ENCODE measurements at places on chromosomes 11 and 22. TPM values are rescaled to one million over a fixed set of nuclear protein-coding genes. Genes with fewer than 3 reads are reported as not detected.

MS4A5 gene
- total RNA-seq, result not detected

MAJIN gene
- total RNA-seq, result 0.33 TPM

PATE2 gene
- total RNA-seq, result not detected

ZNF215 gene
- 0.53 TPM for total RNA-seq

IL17REL gene
- total RNA-seq, result not detected

- H3K4me1 ChIP-seq, result no peaks in the 10 kb centered on the region
- no peaks in the 10 kb centered on the region for H3K36me3 ChIP-seq
- no peak overlapping the region for H3K27ac ChIP-seq
- no peak overlapping the region for H3K4me3 ChIP-seq
- H3K27me3 ChIP-seq, result peaks cover 3% of the 10 kb centered on the region
Measured at GRCh38 chr11:133827556-133827955, 17.8 kb downstream of the SPATA19 start.

GRCh38 chr11:120168960-120169681, 31.2 kb upstream of the TRIM29 start:
- H3K4me1 ChIP-seq, result peaks cover 3% of the 10 kb centered on the region
- DNase-seq, result peak; percentile 42
- H3K36me3 ChIP-seq, result no peaks in the 10 kb centered on the region
- H3K27me3 ChIP-seq, result peaks cover 70% of the 10 kb centered on the region

DNA sequence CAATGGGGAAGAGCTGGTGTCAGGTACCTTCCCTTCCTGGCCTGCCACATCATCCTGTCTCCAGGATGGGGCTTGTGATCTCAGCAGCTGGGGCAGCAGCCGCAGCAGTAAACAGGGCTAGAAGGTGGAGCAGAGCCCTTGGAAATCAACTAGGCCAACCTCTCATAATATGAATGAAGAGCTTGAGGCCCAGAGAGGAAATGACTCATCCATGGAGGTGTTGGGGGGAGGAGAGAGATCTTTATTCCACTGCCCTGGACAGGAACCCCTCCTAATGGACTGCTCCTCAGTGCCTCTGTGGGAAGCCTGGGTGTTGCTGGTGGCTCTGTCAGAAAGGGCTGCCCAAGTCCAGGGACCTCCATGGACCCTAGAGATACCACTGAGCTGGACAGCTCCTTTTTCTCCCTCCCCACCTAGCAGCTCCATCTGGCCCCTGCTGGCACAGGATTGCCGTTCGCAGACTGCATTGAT, 111.8 kb downstream of the OSBP2 start:
- no peak for DNase-seq
- no peak overlapping the region for H3K27ac ChIP-seq
- no peaks in the 10 kb centered on the region for H3K36me3 ChIP-seq
- H3K4me3 ChIP-seq, result no peak overlapping the region

- no peak overlapping the region for H3K27ac ChIP-seq
- H3K27me3 ChIP-seq, result peaks cover 28% of the 10 kb centered on the region
Measured at GRCh38 chr11:60763692-60764369, 7.2 kb downstream of the MS4A15 start.

DNA sequence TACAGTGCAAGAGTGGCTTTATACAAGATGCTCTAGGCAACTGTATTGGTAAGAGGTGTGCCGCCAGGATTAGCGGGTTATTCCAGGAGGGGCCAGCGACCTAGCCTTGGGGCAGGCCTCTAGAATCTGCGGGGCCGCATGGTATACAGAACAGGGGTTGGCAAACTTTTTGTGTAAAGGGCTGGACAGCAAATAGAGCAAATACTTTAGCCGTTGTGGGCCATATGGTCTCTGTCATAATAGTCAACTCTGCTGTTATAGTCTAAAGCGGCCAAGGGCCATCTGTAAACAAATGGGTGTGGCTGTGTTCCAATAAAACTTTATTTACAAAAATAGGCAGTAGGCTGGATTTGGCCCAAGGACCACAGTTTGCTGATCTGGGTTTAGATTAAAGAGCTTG, 32.6 kb downstream of the FBLN1 start:
- no peak overlapping the region for H3K27ac ChIP-seq
- no peaks in the 10 kb centered on the region for H3K4me1 ChIP-seq
- H3K4me3 ChIP-seq, result no peak overlapping the region
- DNase-seq, result no peak
- no peaks in the 10 kb centered on the region for H3K36me3 ChIP-seq

DNA sequence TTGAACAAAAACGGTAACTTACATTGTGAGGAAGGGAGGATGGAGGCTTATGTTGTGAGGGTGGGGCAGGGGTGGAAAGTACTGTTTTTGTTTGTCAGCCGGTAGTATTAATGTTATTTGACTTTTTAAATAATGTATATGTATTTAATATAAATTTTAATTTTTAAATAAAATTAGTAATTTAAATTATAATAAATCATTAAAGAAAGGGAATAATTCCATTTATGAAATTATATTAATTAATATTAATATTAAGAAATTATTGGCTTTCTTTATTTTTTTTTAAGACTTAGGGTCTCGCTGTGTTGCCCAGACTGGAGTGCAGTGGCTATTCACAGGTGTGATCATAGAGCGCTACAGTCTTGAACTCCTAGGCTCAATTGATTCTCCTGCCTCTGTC, 24.0 kb upstream of the TNRC6B start:
- no peaks in the 10 kb centered on the region for H3K27me3 ChIP-seq
- DNase-seq, result no peak

GRCh38 chr11:115338476-115338875, 165.7 kb downstream of the CADM1 start:
- peaks cover 7% of the 10 kb centered on the region for H3K27me3 ChIP-seq
- H3K4me1 ChIP-seq, result no peaks in the 10 kb centered on the region
- H3K27ac ChIP-seq, result no peak overlapping the region
- H3K36me3 ChIP-seq, result no peaks in the 10 kb centered on the region
- H3K4me3 ChIP-seq, result no peak overlapping the region
- no peak for DNase-seq

- no peaks in the 10 kb centered on the region for H3K36me3 ChIP-seq
- no peak overlapping the region for H3K4me3 ChIP-seq
- H3K27me3 ChIP-seq, result no peaks in the 10 kb centered on the region
- DNase-seq, result no peak
- H3K27ac ChIP-seq, result no peak overlapping the region
Measured at GRCh38 chr11:126607776-126608541, 252.5 kb downstream of the ST3GAL4 start.

GRCh38 chr11:69659591-69659990, 15.6 kb downstream of the LTO1 start:
- no peak overlapping the region for H3K27ac ChIP-seq
- H3K4me1 ChIP-seq, result no peaks in the 10 kb centered on the region
- no peak overlapping the region for H3K4me3 ChIP-seq
- DNase-seq, result no peak
- H3K36me3 ChIP-seq, result peaks cover 3% of the 10 kb centered on the region

DNA sequence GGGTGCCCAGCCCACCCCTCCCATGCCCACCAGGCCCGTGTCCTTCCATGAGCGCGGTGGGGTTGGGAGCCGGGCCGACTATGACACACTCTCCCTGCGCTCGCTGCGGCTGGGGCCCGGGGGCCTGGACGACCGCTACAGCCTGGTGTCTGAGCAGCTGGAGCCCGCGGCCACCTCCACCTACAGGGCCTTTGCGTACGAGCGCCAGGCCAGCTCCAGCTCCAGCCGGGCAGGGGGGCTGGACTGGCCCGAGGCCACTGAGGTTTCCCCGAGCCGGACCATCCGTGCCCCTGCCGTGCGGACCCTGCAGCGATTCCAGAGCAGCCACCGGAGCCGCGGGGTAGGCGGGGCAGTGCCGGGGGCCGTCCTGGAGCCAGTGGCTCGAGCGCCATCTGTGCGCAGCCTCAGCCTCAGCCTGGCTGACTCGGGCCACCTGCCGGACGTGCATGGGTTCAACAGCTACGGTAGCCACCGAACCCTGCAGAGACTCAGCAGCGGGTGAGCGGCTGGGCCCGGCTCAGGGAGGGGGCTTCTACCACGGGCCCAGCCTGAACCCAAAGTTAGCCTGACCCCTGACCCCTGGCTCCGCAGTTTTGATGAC, 3.0 kb downstream of the PKP3 start:
- peak; percentile 60 for DNase-seq
- peaks cover 4% of the 10 kb centered on the region for H3K4me1 ChIP-seq
- no peaks in the 10 kb centered on the region for H3K36me3 ChIP-seq
- no peak overlapping the region for H3K4me3 ChIP-seq
- H3K27me3 ChIP-seq, result no peaks in the 10 kb centered on the region

DNA sequence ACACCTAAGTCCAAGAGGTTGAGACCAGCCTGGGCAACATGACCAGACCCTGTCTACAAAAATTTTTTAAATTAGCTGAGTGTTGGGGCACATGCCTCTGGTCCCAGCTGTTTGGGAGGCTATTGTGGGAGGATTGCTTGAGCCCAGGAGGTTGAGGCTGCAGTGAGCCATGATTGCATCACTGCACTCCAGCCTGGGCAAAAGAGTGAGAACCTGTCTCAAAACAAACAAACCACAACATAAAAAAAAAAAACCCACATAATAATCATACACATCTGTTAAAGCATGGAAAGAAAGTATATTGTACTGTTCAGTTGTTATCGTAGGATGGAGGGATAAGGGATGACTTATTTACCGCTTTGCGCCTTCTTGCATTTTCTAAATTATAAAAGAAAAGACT, 35.9 kb upstream of the GRK2 start:
- H3K4me1 ChIP-seq, result peaks cover 24% of the 10 kb centered on the region
- no peak overlapping the region for H3K4me3 ChIP-seq
- peaks cover 39% of the 10 kb centered on the region for H3K36me3 ChIP-seq

GRCh38 chr22:42375982-42376381, 56.2 kb downstream of the NFAM1 start:
- H3K27ac ChIP-seq, result no peak overlapping the region
- H3K27me3 ChIP-seq, result peaks cover 4% of the 10 kb centered on the region
- no peak for DNase-seq
- H3K4me1 ChIP-seq, result peaks cover 3% of the 10 kb centered on the region
- no peaks in the 10 kb centered on the region for H3K36me3 ChIP-seq
